ENCODE measurements at places on chromosomes 1 and 21.

DNA sequence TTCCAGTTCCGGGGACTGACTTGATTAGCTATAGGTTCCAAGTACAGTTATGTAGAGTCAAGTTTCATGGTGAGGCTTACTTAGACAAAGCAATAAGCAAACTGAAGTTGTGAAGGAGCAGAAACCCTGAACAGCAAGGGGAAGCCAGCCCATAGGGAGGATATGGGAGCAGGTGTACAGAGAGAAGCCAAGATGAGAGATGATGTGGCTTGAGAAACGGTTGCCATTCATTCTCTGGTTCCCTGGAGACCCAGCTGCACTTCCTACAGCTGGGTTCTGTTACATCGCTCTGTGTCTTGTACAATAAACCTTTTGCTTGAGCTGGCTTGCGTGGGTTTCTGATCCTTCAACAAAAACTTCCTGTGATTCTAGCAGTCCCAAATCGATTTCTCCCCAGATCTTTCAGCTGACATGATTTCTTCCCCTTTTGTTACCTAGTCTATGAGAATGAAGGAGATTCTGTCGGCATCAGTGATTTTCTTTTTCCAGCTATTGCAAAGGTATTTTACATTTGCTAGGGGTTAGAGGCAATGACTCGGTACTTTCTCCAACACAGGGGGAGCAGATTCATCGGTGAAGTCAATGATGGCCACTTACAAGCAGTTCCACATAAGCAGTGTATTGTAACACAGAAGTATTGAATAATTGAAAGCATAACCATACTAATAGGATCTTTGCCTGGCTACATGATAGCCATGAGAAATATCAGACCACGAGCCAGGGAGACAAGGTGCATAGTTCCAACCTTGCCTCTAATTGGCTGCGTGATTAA, 67.3 kb downstream of the URB2 start:
- DNase-seq = no peak

GRCh38 chr1:174166530-174167264, 7.4 kb downstream of the RABGAP1L start:
- no peak for DNase-seq

- no peak for DNase-seq
Observed at GRCh38 chr1:33088119-33088906, 7.4 kb downstream of the AZIN2 start.

GRCh38 chr1:69077633-69078032, 490.1 kb upstream of the LRRC7 start:
- DNase-seq = no peak

- no peak for DNase-seq
Observed at GRCh38 chr1:209756615-209757445, 977 bp downstream of the TRAF3IP3 start.

- no peak for DNase-seq
Observed at GRCh38 chr1:223702735-223703667, 9.3 kb upstream of the CAPN2 start.

- no peak for DNase-seq
Observed at GRCh38 chr1:34101151-34101550, 63.9 kb downstream of the CSMD2 start.

- DNase-seq = peak; percentile 87
Observed at GRCh38 chr1:226677027-226678020, 61.8 kb downstream of the ITPKB start.

Measured in coronary artery (tissue), 2 donors.